Mucosa of gallbladder (tissue), 1 donor: ENCODE measurements at places on chromosomes 12 and 14.

GRCh38 chr12:106769546-106769945 lies 4.9 kb upstream of the RIC8B start:
- DNase-seq: no peak

DNA sequence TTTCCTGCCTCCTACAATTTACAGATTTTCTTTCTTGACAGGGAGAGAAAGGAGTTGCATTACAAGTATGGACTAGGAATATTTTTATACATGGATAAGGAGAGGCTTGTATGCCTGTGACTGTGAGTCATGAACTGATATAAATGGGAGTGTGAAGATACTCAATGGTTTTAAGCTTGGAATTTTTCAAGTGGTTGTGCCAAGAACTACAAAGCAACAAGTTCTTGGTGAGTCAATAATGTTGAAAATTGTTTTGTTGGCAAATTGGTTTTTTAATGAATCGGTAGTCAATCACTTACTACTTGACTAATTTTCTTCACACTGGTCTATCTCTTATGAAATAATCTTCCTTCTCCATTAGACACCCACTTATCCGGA lies 58.9 kb upstream of the HMGA2 start:
- no peak for DNase-seq

GRCh38 chr14:75723716-75724115 lies 62.7 kb downstream of the TTLL5 start:
- DNase-seq: no peak

- no peak for DNase-seq
Observed at GRCh38 chr12:122336015-122336946, 70.0 kb upstream of the VPS33A start.

DNA sequence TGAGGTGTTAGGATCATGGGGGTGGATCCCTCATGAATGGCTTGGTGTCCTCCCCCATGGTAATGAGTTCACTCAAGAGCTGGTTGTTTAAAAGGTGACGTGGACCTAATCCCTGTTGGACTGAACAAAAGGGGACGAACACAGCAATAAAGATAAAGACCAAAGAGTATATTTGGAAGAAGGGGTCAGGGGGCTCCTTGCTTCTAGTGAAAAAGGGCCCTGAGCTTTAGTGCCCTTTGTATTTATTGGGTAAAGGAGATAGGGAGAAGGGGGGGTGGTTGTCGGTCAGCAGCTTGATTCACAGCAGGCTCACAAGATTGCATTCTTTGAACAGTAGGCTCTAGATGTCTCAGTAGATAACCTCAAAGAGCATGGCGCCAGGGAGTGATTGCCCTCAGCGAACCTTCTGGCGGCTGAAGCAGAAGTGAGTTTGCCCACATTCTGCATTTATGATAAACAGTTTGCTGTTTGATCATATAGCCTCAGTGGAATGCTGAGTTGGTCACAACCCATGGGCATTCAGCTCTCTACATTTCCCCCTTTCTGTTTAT lies 25.9 kb upstream of the MAPKAPK5 start:
- DNase-seq: no peak

- no peak for DNase-seq
Observed at GRCh38 chr12:52316701-52317100, 4.5 kb downstream of the KRT83 start.

- no peak for DNase-seq
Observed at GRCh38 chr12:85089792-85090191, 53.6 kb downstream of the LRRIQ1 start.

DNA sequence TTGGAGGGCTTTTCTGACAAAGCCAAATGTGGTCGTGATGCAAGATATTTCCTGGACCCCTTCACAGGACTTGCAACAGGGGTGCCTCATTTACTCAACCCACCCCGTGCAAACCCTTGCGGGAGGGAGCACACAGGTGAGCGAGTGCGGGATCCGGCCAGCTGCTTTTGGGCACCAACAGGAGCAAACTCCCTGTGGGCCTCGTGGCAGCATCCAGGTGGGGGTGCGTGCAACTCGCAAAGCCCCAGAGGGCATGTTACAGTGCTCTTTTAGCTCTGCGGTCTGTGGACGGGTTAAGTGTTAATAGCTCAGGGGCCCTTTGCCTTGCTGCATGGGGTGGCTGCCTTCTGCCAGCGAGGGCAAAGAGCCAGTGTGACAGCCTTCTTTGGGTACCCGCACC lies 707.6 kb upstream of the MDGA2 start:
- no peak for DNase-seq

GRCh38 chr12:95004610-95005009 lies 1.1 kb upstream of the NDUFA12 start:
- DNase-seq: no peak

DNA sequence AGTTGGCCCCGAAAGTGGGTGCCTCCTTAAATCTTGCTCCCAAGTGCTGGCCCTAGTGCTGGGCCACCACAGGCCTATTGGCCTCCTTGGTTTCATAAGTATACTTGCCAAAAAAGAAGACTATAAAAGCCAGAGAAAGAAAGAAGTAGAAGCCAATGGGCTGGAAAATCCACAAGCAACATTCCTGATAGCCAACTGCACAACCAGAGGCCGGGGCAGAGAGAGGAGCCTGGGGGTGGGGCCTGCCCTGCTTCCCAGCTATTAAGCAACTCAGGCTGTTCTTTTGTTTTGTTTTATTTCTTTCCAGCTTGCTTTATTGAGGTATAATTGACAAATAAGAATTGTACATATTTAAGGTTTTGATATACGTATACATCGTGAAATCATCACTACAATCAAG lies 177.2 kb upstream of the NTF3 start:
- no peak for DNase-seq

DNA sequence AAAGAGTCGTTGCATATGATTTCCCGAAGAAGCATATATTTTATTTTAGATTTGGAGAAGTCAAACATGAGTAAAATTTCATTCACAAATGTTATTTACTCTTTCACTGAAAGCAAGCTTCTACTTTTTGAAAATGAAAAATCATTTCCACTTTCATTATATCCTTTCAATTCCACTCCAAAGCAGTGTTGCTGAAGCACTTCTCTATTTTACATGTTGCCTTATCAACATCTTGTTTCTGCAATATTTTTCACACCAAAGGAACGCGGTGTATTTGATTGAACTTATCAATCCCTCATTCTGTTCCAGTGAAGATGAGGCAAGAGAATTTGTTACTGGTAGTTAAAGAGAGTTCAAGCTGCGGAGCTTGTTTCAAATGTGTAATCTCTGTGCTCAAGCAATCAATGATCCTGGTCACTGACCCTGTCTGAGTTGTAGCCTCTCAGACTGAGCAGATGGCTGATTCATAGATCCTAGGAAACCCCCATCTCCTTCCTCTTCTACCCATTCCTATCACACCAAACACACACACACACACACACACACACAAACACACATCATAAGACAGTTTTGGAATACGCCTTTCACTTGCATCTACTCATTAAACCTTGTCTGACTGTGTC lies 236.2 kb upstream of the FLRT2 start:
- no peak for DNase-seq

DNA sequence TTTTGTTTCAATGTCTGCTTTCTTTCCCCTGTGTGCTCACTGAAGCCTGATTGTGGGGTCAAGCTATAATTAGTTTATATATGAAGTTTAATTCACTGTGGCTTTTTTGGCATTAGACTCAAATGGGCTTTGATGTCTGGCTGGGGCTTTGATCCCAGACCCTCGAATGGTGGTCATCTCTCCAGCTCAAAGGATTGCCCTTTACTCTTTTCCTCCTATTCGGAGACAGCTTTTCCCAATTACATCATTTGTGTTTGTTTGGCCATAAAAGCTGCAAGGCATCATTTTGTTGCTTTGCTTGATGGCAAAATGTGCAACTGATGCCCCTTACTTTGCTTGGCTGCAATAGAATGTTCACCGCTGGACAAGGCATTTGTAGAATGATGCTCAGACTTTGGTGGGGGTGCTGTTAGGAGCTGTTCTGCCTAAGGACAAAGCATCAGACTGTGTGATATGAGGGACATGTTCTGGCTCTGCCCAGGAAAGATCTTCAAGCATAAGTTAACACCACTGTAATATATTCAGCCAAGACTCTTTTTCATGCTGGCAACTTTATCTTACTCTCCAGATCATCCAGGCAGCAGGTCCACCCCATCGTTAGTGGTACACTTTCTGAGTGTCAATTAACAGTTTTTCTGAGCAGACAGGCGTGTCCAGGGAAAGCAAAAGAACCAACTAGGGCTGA lies 3.2 kb upstream of the DACT1 start:
- no peak for DNase-seq

- DNase-seq: no peak
Observed at GRCh38 chr14:63650256-63650952, 8.7 kb upstream of the WDR89 start.

GRCh38 chr14:103923863-103924262 lies 4.4 kb upstream of the TDRD9 start:
- no peak for DNase-seq

- DNase-seq: no peak
Observed at GRCh38 chr12:114186241-114187002, 219.5 kb downstream of the TBX5 start.

GRCh38 chr14:88030079-88030478 lies 25.1 kb downstream of the GPR65 start:
- DNase-seq: no peak

GRCh38 chr14:96149131-96149530 lies 55.5 kb upstream of the BDKRB2 start:
- no peak for DNase-seq

DNA sequence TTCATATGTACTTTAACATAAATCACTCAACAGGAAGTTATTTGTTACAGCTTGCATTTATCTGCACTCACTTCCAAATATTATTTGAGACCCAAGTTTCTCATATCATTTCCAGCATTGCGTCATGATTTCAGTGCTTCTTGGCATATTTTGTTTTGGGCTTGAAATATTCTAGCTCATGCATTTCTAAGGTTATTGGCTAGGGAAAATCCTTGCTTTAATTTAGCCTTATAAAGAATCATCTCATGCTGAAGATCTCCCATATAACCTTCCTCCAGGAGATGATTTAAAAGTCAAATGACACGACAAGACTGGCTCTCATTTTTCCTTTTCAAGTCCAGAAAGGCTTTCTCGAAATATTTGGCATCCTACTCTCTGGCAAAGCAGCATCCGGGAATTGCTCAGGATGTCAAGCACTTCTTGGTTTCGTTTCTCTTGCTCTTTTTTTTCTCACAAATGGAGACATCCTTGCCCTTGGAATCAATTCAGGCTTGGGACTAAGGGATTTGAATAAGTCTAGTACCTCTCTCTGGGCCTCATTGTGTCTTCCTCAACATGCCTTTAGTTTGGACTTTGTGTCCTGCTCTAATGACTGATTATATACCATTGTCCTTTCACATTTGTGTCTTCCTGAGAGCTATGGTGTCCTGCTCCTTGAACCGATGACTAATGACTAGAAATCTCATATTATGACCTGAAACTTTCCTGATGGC lies 295.0 kb downstream of the RMST start:
- no peak for DNase-seq

DNA sequence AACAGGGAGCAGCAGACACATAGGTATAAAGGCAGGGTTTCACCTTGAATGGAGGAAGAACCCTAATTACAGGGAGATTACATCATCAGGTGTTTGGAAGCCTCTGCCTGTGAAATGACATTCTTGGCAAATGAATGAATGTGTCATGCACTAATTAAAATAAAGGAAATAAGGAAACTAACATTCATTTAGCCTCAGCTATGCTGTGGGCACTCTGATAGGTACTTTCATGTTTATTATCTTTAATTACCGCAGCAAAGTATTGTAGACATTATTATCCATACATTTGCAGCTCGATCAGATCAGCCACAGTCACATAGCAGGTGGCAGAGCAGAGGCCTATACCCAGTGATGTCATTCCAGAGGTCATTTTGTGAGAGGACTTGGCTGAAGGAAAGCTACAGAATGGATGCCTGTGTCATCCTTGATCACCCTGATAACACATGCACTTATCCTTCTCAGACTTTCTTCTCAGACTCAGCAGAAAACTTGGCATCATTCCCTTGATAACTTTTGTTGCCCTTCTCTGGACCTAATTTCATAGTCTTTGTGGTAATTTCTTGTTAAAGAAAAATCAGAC lies 18.4 kb downstream of the ZNF664 start:
- no peak for DNase-seq

- DNase-seq: no peak
Observed at GRCh38 chr12:113103756-113104450, 31.7 kb downstream of the RASAL1 start.

GRCh38 chr12:13788626-13789025 lies 192.8 kb downstream of the GRIN2B start:
- no peak for DNase-seq

DNA sequence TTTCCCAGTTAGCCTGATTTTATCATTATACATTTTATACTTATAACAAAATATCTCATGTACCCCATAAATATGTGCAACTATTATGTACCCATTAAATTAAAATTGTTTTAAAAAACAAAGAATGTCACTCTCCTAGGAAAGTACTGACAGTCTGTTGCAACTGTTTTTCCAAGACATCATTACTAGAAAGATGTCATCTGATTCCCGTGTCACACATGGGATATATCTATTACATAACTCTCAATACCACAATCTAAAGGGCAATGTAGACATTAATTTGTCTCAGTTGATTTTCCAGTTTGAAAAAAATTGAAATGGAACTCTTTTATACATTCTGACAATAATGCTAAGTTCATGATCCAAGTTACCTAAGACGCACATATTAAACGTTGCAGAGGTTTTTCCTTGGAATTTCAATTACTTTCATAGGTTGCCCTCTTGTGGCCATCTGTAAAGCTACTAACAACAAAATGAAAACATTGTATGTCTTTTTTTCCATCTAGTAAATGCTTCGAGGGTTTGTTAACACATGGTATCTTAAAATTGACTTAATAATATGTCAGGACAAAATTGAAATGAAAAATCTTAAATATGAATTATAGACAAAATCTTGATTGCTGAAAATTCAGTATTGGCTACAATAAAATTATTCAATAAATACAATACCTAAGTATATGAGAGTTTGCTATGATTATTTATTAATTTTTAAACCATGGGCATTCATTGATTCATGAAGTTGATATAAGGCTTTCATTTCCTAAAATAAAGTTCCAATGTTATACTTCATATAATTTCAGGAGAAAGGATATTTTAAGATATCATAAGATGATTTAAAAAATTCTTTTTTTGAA lies 131.6 kb downstream of the PPFIA2 start:
- DNase-seq: no peak

- no peak for DNase-seq
Observed at GRCh38 chr12:84397846-84398245, 514.8 kb downstream of the SLC6A15 start.

DNA sequence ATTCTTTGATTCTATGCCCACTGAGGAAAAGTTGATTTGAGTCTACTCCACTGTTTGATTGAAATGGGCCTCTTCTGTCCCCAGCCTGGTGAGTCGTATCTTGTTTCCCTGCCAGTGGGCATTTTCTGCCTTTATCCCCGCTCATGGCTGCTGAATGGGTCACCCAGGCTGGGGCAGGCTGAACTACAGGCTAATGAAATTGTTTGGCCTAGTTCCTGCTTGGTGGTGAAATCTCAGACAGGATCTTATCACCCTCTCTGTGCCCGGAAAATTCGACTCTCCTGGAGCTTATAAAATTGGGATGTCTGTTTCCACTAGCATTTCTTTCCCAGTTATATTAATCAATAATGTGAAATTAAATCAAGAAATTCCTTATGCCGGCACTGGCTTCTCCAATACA lies 65.0 kb downstream of the CHST11 start:
- no peak for DNase-seq
